ENCODE measurements at places on chromosomes 16 and 17.

DNA sequence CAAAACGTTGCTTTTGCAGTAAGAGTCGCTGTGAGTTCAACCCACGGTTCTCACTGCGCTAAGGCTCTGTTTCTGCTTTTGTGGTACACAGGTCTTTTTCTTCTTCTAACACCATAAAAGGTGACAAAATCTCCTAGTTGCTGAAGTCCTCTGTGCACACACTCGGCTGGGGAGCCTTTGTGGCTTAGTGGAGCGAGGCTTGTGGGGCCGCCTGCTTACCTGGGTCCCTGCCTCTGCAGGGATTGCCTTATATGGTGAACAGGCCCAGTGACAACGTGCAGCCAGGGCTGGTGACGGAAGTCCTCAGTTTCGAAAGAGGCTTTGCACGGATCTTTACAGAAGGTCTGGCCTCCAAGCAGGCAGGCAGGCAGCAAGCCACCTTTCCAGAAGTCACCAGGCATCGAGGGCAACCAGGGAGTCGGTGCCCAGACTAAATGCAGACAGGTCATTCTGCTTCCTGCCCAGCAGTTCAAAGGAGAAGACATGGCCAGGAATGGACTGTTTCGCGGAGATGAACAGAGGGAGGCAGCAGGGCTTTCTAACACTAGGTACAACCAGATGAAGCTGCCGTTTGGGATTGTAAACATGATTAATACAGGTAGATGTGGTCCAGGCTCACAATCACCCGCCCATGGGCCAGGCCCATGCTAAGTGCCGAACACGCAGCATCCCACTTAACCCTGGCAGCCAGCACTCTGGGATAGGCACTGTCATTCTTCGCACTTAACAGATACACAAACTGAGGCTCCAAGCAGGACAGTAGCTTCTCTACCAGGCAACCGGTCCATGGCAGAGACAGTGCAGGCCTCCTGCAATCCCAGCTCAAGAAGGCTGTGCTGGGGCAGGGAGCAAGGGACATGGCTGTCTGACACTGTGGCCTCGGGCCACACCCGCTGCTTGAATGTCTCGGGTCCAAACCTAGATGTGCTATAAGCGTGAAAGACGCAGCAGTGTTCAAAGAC lies 10.7 kb upstream of the MEAK7 start:
- DNase-seq, result peak; percentile 68

DNA sequence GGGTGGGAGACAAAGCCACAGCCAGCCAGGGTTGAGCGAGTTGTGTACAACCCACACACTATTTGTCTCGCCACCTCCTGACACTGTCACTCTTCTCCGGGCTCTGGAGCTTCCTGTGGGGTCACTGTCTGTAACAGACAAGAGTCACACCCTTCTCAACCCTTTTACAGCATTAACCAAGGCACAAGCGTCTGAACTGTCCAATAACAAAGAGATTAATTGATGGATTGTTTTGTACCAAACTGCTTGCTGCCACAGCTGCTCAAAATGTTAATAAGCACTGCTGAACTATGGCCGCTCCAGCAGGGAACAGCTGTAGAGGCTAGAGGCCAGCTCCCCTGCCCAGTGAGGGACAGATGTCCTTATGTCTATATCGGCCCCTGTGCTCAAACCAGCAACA lies 25.2 kb upstream of the HYDIN start:
- no peak for DNase-seq

- no peak for DNase-seq
Observed at GRCh38 chr17:77965352-77965751, 6.8 kb downstream of the TNRC6C start.

DNA sequence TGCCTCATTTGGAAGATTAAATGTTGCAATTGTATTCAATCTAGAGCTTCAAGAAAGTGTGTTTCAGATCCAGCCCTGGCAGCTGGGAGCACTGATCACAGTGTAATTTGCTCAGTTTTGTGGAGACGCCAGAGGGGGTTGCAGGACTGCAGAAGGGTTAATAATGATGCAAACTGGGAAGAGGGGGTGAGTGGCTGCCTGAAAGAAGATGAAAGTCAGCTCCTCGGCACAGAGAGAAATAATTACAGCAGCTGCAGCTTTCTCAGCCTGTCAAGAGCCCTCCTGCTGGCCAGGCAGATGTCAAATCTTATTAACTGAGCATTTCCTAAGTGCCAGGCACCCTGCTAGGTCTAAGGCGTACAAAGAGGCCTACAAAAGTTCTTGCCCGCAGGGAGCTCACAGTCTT lies 97.7 kb downstream of the ZNF18 start:
- DNase-seq, result no peak

- DNase-seq, result no peak
Observed at GRCh38 chr17:65409381-65409780, 152.1 kb downstream of the AXIN2 start.

DNA sequence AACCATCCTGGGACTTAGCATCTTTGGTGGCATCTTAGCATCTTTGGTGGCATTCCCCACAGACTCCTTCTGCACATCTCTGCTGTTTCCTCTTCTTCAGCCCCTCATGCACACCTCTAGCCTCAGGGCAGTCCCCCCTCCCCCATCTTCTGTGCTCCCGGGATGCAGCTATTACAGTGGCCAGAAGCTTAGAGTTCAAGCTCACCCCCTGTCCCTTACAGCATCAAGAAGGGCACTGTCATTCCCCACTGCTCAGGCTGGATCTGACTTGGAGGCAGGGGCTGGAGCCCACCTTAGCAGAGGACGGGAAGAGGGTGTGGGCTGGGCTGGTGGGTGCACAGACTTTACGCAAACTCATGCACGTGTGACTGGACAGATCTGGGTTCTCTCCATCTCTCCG lies 650 bp downstream of the EPN3 start:
- no peak for DNase-seq

- DNase-seq, result no peak
Observed at GRCh38 chr17:17126131-17127110, 79.7 kb downstream of the PLD6 start.

- DNase-seq, result no peak
Observed at GRCh38 chr17:70136131-70136530, 33.2 kb upstream of the KCNJ2 start.

DNA sequence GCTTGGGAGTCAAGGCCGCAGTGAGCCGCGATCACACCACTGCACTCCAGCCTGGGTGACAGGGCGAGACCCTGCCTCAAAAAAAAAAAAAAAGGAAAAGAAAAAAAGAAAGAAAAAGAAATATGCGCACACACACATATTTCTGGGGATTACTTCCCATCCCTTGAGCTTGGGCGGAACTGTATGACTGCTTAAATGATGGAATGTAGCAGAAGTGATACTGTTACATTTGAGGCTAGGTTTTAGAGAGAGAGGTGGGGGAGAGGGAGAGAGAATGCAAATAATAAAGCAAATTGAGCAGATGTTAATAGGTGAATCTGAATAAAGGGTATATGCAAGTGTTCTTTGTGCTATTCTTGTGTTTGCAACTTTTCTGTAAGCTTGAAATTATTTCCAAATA lies 12.0 kb upstream of the USP32 start:
- DNase-seq, result no peak

GRCh38 chr16:68084504-68085258 lies 489 bp upstream of the NFATC3 start:
- DNase-seq, result peak; percentile 66

DNA sequence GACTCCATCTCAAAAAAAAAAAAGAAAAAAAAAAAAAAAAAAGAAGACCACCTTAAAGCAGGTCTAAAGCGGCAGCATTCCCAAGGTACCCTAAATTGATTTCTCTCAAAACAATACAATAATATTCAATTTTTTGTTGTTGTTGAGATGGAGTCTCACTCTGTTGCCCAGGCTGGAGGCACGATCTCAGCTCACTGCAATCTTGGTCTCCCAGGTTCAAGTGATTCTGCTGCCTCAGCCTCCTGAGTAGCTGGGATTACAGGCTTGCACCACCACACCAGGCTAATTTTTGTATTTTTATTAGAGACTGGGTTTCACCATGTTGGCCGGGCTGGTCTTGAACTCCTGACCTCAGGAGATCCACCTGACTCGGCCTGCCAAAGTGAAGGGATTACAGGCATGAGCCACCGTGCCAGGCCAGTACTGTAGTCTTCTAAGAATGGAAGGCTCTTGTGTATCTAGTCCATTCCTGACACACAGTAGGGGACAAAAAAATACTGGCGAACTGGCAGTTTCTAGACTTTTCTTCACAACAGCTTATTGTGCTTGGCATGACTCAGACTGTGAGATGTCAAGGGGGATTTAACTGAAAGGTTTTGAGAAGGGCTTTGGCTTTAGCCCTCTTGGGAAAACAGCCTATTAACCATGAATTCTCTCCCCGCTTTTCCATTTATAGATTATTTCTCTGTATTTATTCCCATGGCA lies 17.3 kb downstream of the CDR2 start:
- DNase-seq, result no peak

DNA sequence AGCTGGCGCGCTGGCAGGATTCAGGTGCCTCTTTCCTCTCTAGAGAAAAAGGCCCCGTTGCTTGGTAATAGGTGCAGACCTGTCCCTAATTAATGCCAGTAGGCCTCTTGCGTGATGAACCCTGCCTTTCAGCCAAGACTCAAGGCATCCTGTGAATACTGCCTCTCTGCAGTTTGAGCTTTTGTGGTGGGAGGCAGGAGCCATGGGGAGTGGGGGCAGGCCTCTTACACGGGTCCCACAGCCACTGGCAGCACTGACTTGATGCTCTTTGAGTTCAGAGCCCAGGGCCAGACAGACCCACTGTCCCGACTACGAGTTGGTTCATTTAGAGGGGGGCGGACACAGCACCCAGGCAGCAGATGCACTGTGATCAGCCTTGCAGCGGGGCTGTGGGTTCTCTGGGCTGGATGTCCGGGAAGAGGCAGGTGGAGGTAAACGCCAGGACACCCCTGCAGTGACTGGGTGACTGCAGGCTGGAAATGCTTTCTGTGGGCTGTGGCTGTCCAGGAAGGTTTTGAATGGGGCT lies 237.0 kb downstream of the SEC14L1 start:
- no peak for DNase-seq

DNA sequence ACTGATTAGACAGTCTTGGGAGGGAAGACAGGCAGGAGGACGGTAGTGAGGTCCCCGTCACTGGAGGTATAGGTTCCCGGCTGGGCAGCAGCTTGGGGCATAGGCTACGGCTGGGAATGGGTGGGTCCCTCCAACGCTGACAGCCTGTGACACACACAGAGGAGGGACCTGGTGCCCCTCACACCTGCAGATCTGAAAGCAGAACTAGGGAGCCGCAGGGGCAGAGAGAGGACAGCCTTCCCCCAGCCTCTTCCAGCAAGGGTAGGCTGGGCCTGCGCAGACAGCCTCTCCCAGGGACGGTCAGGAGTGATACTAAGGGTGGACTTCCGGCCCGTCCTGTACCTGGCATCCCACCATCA lies 2.0 kb downstream of the P2RX1 start:
- no peak for DNase-seq

GRCh38 chr16:75382611-75383010 lies 50.7 kb downstream of the CFDP1 start:
- no peak for DNase-seq

GRCh38 chr16:3358871-3359270 lies 3.2 kb downstream of the OR2C1 start:
- DNase-seq, result no peak

DNA sequence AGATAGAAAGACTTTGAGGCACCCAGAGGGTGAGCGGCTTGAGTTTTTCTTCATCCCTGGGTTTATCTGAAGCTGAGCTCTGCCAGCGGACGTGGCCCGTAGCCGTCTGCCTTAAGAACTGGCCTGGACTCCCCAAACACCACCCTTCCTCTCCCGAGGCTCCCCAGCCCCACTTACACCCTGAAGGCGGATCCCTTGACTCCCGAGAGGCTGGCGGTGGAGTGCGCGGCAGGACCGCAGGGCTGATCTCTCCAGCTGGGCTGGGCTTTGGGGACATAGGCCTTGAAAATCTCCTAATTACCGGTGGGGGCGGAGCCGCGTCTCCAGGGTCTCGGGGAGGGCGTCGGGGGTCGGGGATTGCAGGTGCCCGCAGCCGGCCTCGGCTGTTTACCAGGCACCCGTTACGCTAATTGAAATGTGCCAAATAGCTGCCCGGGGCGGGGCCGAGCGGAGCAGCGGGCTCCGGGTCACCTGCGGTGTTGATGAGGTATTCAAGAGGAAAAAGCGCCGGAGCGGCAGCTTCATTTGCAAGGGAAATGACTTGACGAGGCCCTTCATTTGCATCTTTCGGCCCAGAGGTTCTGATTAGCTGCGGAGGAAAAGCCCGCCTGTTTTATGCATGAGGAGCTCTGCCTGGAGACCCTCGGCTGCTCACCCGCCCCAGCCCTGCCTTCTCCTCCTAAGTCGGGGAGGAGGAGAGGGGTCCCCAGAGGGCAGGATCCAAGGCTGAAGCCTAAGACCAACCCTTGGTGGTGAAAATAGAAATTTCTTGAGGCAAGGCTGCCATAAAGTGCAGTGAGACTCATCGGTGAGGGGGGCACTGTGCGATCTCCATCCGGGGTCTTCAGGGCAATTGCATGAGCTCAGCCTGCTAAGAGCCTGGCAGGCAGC lies 100.7 kb downstream of the MGAT5B start:
- DNase-seq, result no peak

GRCh38 chr17:33463887-33464286 lies 170.8 kb upstream of the ASIC2 start:
- no peak for DNase-seq
